ENCODE measurements at places on chromosomes 1 and 21.
A peak's percentile ranks its signal among the peaks of the same experiment; 100 is the strongest.

GRCh38 chr1:226977643-226978431 is 37.7 kb downstream of the COQ8A start:
- no peak for DNase-seq

GRCh38 chr1:213273546-213273945 is 222.5 kb downstream of the RPS6KC1 start:
- DNase-seq: no peak

GRCh38 chr1:172653015-172653709 is 5.7 kb upstream of the FASLG start:
- DNase-seq: no peak

GRCh38 chr21:16007943-16008342 is 278.2 kb downstream of the USP25 start:
- DNase-seq: no peak

DNA sequence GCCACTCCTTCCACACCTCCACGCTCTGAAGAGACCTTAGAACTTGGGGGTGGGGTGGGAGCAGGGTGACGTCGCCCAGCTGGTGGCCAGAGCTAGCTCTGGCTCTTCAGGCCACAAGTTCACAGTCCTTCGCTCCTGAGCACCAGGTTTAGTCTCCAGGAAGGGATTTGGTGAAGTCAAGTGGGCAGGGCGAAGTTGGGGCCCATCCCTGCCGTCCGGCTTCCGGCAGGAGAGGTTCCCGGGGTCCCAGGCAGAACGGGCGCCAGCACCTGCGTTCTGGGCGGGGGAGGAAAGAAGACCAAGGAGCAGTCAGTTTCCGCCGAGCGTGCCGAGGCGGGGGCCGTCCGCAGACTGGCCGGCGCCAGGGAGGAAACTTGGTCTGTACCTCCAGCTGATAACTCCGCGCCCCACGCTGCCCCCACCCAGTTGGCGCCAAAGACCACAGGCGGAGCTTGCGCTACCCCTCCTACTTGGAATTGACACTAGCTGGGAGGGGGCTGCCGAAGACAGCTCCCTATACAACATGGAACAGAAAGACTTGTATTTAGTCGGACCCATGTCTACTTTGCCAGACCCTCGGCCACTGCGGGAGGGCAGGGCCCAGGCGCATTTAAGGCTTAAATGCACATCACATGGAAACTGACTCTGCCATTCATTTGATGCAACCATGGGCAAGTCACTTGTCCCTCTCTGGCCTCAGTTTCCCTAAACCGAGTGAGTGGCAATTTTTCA is 995 bp downstream of the ID3 start:
- peak; percentile 78 for DNase-seq

DNA sequence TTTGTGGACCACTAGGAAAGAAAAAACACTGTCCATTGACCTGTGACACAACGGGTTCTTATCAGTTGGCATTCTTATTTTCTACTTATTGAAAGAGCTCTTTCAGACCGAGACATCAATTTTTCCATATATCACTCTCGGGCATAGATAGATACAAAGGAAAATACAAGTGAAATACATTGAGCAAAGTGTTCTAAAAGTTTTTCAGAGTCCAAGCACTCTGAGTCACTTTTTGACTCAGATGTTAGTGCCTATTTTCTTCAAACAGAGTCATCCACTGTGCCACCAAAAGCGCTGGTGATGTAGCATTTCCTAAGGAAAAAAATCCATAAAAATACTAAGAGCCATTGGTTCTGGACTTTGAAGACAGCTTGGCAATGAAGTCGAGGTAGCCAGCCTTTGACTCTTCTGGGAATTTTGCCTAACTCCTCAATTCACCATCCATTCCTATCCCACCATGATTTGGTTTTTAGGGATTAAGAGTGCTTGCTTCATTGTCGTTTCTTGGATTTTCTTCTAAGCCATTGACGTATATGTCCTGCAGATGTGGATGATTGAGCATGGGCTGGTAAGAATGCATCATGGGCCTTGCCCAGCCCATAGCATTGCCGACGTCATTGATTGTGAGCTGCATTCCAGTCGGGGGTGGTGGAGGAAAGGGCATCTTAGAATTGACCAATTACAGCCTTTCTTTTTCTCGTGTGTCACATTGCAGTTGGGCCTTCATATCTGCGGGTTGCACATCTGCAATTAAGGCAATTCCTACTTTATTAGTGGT is 10.6 kb downstream of the GALNT2 start:
- no peak for DNase-seq

- DNase-seq: no peak
Measured at GRCh38 chr1:226949401-226949800, 9.3 kb downstream of the COQ8A start.

GRCh38 chr1:15603050-15603965 is 13.9 kb upstream of the DDI2 start:
- DNase-seq: peak; percentile 93

DNA sequence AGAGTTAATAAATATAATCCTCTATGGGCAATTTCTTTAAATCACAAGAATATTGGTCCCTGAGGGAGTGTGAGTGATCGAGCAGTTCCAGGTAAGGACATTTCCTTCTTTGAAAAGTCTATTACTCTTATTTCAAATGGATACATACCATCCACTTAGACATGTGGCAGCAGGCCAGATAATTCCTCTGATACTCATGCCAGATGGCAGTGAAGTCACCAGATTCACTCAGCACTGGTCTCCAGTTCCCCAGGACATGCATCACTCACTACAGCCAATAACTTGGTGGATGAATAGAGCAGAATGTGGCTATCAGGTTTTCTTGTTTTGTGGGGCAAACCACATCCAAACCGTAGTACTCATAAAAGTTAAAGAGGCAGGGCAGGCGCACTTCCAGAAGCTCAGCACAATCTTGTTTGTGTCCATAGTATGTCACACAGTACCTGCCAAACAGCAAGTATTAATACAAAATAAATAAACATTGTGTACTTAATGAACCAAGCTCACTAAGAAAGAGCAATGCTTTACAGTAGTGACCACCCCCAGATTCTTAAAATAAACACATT is 74.2 kb upstream of the CD53 start:
- DNase-seq: peak; percentile 78

DNA sequence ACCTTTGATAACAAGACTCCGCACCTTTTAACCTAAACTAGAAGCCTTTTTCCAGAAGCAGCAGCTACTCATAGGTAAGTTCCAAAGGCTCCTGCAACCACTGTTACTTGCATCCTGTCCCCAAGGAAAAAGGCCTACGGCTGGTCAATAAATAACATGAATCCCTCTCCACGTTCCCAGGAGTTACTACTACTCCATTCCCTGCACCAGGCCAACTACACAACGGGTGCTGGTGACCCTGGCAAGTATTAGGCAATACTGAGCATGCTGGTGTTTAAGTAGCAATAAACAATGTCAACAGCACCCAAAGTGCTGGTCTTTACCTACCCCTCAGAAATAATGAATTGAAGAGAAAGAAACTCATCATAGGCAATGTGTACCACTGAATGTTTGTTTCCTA is 7.7 kb downstream of the GNG12 start:
- DNase-seq: no peak

- no peak for DNase-seq
Measured at GRCh38 chr21:45826676-45827301, 154.8 kb upstream of the COL6A1 start.

- DNase-seq: peak; percentile 46
Measured at GRCh38 chr1:174114788-174115448, 44.4 kb upstream of the RABGAP1L start.

GRCh38 chr21:34599534-34600101 is 15.3 kb downstream of the RCAN1 start:
- DNase-seq: no peak

DNA sequence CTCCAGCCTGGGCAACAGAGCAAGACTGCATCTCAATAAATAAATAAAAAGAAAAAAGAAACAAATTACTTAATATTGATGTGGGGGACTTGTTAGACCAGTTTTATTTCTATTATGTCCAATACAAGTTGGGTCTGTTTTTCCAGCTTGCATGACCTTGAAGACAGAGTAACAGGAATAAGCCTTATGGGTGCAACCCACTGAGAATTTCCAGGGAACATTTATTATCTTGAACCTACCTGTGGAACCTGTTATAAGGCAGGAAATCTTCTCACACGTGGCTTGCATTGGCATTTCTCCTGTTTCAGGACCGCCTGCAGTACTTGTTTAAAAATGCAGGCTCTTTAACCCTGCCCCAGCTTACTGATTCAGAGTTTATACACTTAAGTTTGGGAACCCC is 64.0 kb downstream of the ZBTB17 start:
- DNase-seq: no peak

DNA sequence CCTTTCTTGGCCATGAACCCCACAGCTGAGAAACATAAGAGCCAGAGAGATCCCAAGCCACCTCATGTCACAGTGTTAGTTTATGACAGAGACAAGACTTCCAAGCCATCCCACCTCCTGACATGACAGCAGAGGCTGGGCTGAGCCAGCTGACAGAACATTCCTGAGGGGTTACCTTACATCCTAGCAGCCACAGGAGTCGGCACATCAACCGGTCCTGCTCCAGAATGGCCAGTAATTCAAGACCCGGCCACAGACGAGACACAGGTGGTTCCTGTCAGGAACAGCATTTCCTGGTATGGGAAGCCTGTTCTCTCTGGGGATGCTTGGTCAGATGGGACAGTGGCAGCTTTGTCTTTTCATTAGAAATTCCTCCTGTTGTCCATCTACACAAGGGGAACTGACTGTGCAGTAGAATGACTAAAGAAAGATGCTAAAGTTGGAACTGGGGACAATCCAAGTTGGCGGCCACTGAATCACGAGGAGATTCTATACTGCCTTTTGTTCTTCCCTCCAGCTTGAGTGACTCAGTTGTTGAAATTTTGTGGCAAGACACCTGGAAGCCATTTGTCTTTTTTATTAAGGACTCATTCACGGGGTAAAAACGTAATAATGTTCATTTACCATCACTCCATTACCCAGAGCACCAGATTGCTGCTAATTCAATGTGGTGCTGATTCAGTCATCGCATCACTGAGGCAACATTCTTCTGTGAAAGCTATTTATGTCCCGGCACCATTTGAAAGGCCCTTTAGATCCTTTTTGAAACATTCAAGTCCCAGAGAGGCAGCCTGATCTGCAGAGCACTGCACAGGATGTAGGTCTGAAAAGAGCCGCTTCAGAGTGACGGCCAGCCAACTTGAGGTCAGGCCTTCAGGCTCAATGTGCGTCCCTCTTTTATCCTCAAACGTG is 37.2 kb upstream of the NPL start:
- DNase-seq: no peak

All from WERI-Rb-1 (cell line).